ENCODE measurements at places on chromosomes 12 and 14.

- no peak for DNase-seq
These were observed 865 bp upstream of the ZFP36L1 start for GRCh38 chr14:68793734-68794129.

- no peak for DNase-seq
These were observed 72.3 kb downstream of the SRGAP1 start for GRCh38 chr12:63916561-63917476.

DNA sequence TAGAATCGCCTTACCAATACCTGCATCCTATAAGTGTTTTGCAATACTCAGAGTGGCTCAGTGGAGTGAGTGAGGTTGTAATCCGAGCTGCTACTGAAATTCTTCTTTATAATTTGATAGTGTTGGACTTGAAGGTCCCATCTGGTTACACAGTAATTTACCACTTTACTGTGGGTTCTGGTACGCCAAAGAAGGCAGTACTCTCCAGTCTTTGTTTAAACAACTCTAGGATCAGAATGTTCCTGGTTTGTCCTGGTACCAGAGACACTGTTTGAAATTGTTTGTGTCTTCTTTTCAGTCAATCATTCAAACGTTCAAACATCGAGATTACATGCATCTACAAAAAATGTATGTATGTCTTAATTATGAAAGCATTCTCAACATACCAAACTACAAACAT, 51.3 kb upstream of the AMN1 start:
- DNase-seq = no peak

DNA sequence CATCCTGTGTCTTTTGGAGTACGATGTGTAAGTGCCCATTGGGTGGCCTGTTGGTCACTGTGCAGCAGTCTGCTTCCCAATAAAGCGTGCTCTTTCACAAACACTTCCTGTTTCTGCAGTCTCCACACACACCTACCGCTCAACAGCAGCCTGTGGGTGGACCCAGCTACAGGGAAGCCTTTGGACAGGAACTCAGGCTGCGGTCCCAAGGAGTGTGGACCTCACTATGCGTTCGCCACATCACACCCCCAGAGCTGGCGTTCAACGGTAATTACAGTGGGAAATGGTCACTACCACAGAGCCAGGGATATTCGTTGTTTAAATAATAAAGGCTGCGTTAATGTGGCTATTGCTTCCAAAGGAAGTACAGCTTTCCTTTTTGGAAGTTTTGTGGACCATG, 16.2 kb downstream of the PSMC1 start:
- DNase-seq = no peak

DNA sequence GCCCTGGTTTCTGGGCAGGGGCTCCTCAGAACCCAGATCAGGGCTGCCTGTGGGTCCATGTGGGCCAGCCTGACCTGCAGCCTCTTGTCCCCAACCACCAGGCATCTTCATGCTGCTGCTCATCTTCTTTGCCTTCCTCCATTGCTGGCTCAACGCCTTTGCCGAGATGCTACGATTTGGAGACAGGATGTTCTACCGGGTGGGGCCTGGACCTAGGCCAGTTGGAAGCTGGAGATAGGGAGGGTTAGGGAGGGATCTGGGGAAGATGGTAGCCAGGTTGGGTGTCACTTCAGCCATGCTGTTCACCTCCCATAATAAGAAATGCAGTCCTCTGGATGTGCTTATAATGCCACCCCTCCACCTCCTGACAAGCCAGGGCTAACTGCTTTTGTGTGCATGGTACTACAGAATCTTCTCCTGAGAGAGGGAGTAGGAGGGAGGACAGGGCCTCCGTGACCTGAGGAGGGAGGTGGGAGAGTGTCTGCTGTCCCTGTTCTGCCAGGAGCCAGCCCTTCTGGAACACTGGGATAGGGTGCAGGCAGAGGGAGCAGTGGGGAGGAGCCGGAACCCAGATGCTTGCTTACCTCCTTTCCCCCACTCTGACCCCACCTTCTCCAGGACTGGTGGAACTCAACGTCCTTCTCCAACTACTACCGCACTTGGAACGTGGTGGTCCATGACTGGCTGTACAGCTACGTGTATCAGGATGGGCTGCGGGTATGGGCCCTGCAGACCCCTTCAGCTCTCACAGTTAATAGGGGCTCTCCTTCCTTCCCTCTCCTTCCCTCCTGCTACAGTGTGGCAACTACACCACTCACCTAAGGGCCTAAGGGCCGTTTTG, 17.6 kb downstream of the SOAT2 start:
- no peak for DNase-seq

GRCh38 chr14:90831821-90832220, 15.6 kb upstream of the TTC7B start:
- DNase-seq = no peak

GRCh38 chr14:89440986-89441909, 24.2 kb upstream of the FOXN3 start:
- no peak for DNase-seq

- no peak for DNase-seq
These were observed 42.2 kb downstream of the PLEKHA5 start for GRCh38 chr12:19171731-19172130.

- peak; percentile 51 for DNase-seq
These were observed at the start of gene MNAT1 for GRCh38 chr14:60734465-60735242. Gene MNAT1, plus strand, starts transcription at chr14:60734761. Its CDS starts 102 bp downstream, at chr14:60734863.

- no peak for DNase-seq
These were observed 548.6 kb upstream of the TBX3 start for GRCh38 chr12:115232455-115233156.

DNA sequence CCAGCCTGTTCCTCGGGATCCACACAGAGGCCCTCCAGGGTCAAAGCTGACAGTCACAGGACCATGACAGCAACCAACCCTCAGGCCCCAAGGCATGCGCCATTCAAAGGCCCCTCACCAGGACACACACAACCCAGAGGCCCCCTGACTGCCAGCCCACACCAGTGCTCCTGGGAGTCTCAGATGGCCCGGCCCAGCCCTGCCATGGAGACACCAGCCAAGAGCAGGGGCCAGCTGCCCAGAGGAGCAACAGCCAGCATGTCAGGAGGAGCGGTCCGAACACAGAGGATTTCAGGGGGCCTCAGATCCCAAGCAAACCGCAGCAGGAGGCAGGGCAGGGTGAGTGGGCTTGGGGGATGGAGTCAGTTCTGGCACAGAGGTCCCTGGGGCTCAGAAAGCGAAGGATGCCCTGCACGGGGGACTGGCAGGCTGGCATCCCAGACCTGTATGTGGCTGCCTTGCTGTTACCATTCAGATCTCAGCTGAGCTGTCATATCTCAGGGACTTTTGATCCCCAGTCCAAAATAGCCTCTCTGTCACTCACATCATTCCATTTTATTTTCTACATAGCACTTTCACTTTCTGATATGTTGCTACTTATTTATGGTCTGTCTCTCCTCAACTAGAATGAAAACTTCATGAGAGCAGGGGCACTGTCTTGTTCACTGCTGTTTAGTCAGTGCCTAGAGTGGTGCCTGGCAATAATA, 4.8 kb downstream of the TMEM229B start:
- DNase-seq = no peak

DNA sequence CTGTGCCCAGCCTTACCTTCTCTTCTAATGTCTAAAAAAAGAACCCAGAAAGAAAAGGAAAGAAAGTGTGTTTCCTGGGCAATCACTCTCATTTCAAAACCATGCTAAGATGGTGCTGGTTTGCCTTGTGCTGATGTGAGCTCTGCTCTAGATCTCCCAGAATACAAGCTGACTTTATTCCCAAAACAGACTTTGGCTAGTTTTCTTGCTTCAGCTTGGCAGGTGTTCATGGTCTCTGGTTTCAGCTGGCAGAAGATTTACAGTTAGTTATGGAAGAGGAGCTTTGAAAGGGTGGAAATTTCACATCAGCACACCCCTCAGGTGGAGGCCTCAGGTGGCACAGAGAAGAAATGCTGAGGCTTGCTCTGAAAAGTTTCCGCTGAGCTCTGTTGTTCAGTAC, 34.4 kb downstream of the PPP1R36 start:
- no peak for DNase-seq

GRCh38 chr12:133130808-133131128, 341 bp downstream of the ZNF10 start:
- peak; percentile 25 for DNase-seq

GRCh38 chr14:22807432-22808087, 7.7 kb downstream of the SLC7A7 start:
- DNase-seq = no peak

GRCh38 chr14:55530464-55530863, 49.5 kb upstream of the KTN1 start:
- peak; percentile 32 for DNase-seq

DNA sequence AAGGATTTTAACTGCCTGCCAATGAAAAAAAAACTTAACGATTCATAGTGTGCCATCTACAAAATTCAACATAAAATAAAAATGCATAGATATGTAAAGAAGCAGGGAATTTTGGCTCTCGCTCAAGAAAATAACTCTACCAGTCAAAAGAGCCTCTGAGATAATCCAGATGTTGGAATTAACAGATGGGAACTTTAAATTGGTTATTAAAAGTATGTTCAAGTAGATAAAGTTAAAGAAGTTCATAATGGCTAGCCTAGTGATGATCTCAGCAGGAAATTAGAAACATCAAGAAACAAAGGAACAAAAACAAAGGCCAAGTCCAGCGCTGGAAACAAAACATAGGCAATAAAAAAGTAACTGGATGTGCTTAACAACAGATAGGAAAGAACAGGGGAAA, 23.1 kb downstream of the PIK3C2G start:
- DNase-seq = no peak

GRCh38 chr12:44720265-44720664, 155.8 kb downstream of the NELL2 start:
- no peak for DNase-seq

- DNase-seq = no peak
These were observed 153.2 kb upstream of the DDHD1 start for GRCh38 chr14:53306267-53306721.

DNA sequence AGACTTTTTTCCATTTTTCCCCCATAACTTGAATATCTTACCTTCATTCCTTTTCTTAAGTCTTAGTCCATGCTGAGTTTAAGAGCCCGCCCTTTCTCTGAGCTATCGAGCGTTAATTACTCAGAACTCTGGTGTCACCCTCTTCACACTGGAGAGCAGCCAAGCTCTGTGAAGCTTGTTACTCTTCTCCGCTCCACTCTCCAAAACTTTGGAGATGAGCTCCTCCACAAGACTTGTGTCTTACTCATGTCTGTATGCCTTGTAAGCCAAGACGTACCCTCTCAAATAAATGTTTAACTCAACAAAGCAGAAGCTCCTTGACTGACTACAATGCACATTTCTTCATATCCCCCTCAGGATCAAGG, 54.7 kb downstream of the DICER1 start:
- DNase-seq = no peak

DNA sequence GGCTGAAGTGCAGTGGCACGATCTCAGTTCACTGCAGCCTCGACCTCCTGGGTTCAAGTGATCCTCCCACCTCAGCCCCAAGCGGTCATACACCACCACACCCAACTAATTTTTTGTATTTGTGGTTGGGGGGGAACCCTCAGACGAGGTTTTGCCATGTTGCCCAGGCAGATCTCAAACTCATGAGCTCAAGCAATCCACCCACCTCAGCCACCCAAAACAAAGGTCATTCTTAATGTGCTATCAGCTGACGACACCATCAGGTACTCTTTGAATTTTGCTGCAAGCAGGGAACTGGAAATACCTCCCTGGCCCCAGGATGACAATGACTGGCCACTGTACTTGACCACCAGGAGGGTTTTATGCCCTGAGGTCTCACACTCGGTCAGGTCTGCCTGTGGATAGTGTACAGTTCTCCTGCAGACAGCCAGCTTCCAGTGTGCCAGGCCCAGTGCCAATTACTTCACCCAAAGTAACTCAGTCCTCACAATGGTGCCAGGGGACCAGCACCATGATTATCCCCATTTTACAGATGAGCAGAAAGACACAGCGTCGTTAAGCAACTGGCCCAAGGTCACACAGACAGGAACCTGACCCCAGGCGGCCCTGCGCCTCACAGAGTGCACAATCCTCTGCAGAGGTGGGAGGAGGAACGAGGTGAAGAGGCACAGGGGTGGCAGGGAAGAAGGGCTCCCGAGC, 42.9 kb downstream of the ITPK1 start:
- no peak for DNase-seq

DNA sequence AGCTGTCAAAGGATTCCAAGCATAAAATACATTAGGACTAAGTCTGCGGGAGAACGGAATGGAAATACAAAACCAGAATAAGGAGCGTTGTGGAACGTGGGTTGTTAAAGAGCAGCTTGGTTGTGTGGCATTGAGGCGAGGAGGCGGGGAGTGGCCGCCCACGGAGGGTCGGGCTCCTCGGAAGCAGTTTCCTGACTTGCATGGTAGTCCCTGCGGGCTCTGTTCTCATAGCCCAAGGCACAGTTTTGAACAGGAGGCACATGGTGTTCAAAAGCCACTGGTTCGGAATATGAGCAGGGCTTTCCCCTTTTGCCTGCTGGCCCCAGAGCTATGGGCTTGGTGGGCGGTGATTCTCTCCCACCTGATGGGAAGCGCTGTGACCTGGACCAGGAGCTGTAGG, 12.2 kb downstream of the DDX51 start:
- no peak for DNase-seq

GRCh38 chr14:57999979-58000378, 134.1 kb upstream of the SLC35F4 start:
- no peak for DNase-seq

DNA sequence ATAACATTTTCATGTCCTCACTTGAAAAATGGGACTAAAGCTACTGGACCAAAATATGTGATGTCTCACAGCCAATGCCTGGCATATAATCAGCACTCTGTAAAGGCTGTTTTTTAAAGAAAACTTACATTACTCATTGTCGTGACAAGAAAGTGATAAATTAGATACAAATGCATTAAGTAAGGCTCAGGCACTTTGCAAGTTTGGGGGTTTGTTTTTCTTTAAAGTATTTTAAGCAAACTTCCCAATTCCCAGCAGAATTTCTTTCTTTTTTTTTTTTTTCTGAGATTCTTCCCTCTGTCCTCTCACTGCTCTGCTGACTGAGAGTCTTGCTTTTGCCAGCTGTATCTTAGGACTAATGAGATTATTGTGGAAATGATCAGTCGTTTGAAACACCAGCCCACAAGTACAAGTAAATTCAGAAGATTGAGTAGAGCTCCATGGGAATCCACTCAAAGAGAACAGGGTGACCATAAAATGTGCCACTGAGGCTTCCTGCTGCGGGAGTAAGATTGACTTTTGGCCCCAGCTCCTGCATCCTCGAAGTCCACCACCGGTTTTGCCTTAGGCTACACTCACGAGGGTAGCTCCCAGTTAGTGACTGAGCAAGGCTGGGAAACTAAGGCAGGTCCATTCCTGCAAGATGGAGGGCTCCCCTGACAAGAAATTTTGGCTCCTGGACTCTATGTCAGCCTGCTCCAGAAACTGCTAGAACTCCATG, 82.8 kb downstream of the TMTC1 start:
- no peak for DNase-seq

DNA sequence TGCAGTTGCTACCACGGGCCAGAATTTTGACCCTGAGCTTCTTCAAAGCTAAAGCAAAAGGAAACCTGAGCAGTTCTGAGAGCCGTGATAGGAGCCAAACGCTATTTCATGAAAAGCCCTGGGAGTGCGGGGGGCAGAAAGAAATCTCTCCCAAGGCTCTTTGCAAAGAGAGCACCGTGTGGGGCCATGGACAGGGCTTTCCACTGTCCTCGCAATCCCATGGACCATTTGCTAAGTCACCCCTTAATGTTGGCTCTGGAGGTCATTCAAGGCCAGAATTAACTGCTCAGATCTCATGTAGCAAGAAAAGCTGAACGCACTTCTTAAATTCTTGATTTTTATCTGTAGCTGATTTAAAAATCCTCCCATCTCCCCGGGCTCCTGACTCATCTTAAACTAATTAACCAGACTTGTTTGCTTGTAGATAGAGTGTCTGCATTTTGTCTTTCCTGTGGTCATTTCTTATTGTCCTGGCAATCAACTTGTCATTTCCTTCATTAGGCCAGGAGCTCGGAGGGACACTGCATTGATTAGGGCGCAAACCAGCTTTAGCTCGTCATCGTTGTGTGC, 24.8 kb downstream of the CLSTN3 start:
- no peak for DNase-seq

GRCh38 chr12:25752710-25753309, 199.7 kb upstream of the LMNTD1 start:
- no peak for DNase-seq
